ENCODE measurements at places on chromosomes 7 and 10.
A peak's percentile ranks its signal among the peaks of the same experiment; 100 is the strongest.

DNA sequence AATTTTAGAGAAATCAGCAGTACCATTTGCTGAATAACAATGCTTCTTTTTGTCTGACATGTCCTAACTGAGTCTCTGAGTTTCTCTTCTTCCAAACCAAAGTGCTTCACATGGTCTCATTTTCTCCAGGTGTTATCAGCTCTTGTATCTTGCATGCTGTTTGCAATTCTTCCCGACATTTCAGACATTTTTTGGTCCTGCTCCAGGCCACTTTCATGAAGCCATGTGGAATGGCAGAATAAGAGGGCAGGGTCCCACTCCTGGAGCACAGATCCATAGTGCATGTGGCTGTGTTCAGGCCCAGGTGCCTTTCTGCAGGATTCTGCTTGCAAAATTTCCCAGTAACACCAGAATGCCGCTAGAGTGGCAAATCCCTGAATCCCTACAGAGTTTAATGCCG, 916.2 kb downstream of the NXPH1 start:
- no peak for DNase-seq

DNA sequence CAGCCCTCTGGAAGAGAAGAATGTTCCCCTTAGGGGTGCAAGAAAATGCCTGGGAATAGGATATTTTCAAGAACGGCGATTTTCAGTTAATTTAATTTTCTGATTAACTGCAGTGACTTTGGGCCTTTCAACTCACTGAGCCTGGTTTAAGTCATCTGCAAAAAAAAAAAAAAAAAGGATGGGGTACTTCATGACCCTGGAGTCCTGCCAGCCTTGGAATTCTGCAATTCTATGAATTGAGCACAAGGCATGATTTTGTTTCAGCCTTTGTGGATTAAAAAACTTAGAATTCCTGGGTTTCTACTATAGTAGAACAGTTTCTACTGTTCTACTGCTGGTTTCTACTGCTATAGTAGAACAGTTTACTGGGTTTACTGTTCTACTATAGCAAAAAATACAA, 58.3 kb upstream of the CALD1 start:
- DNase-seq = no peak

GRCh38 chr10:55351431-55351830, 550.4 kb upstream of the PCDH15 start:
- DNase-seq = no peak

- DNase-seq = no peak
Measured at GRCh38 chr7:143043391-143043790, 8.8 kb upstream of the OR6V1 start.

DNA sequence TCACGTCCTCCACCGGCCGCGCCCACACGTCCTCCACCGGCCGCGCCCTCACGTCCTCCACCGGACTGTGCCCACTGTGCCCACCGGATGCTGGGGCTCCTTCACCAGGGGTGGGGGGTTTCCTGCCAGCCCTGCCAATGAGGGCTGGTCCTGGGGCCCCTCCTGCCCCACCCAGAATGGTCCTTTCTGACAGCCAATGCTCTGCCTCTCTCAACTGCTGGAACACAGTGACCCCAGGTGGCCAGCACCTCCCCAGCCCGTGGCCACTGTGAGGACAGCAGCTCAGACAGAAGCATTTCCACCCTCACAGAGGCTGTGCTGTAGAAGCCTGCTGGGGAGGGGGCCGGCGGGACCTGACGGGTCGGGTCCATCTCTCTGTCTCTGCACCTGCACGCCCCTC, 90.1 kb upstream of the DNAAF5 start:
- DNase-seq = peak; percentile 58

DNA sequence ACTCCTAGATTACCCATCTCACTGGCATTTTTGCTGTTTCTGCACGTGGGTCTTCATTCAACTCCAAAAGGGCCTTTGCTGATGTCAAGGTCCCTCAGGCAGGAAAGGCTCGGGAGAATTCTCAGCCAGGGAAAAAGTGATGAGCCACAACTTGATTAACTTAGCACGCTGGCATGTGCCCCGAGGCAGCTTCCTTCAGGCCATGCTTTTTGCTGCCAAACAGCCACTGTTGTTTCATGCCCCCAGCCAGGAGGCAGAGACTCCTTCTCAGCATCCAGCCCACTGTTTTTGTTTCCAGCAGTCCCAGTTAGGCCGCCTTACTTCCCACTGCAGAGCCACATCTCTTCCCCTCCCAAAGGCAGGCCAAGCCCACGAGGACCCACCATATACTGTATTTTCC, 266.5 kb upstream of the YAE1 start:
- DNase-seq = no peak

DNA sequence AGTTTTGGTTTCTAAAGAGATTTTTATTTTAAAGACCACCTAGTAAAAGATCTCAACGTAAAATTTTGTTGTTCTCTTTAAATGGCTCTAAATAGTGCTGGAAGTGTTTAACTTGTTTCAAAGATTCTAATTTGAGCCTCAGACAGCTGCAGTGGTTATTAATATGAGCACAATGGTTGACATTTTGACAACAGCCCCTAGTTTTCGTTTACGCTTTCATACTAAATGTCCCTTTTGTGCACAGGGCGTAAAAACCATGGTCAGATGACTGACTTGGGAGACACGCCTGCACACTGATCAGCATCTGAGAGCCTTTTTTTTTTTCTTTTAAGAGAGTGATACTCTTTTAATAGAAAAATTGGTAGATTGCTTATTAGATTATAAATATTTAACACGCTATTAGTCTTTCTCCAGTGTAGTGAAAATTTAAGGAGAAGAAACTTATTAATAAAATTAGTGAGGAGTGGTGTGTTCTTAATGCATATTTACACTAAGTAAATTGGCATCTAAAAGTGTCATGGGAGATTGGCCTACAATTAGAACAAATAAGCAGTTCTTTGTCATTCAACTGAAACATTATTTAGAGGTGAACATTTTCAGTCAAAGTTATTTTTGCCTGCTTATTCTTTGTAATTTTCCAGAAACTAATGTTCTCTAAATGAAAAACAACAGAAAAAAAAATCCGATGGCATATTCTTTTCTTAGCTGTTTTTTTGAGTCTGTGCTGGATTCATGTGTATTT, 182.8 kb upstream of the PHYHIPL start:
- no peak for DNase-seq

DNA sequence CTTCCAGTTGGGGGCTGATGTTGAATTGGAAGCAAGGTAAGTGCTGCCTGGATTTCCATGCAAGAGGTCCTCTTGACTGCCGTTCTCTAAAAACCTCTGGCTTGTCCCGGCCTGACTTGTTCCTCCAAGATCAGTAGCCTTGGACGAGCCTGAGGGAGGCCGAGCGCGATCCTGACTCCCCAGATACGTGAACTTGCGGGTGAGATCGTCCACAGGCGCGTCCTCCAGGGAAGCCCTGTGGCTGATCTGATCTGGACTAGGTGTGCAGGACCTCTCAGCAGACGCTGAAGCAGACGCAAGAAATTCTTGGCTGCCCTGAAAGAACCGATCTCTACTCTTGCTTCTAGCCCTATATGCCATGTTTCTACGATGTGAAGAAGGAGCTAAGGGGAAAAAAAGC, 29.7 kb downstream of the ZC3HAV1 start:
- no peak for DNase-seq

DNA sequence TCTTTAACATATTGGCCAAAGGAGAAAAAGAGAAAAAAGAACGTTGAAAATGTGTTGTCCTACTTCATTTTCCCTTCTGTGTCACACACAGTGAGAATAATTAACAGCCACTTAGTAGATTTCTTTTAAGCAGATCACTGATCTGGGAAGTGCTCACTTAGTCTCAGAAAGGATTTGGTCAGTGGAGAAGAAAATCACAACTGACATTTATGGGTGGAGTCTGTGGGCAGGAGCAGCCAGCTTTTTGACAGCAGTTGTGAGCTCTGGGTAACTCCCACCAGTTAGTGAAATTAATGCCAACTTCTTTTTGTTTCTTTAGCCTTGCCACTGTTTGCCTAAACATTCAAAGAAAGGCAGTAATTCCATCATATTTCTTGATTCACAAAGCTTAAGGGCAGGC, 49.7 kb downstream of the CDK14 start:
- DNase-seq = no peak

DNA sequence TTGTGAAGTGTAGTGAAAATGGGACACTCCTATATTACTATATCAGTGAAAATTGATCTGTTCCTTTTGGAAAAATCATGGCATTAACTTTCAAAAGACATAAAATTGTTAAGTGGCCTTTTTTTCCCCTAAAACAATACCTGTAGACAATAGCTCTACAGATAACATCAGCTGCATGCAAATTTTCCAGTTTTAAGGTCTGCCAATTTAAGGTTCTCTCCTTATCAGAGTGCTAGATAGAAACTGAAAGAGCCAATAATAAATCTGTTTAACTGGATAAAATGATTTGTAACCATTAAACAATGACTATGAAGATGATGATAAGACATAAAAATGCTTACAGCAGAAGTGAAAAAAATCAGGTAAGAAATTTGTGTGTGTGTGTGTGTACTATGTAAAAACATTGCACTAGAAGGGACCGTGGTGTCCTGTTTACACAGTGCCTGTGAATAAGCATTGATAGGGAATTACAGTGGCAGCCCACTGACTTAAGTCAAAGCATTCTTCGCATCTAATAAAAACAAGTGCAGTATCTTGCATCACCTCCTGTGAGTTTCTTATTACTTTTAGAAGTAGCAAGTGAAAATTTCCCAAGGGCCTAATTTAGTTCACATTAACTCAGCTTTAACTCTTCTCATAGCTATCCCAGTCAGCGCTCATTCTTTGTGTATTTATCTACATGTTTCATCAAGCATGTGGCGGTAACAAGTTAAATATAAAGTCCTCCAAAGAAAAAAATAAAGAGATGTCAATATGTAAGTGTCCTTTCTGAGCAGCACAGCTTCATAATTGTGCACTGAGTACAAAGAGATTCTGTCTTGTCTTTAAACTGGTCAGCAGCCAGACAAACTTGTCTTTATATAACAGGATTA, 261.9 kb downstream of the ARL4A start:
- DNase-seq = no peak

- DNase-seq = no peak
Measured at GRCh38 chr10:61302124-61302523, 151.1 kb downstream of the TMEM26 start.

DNA sequence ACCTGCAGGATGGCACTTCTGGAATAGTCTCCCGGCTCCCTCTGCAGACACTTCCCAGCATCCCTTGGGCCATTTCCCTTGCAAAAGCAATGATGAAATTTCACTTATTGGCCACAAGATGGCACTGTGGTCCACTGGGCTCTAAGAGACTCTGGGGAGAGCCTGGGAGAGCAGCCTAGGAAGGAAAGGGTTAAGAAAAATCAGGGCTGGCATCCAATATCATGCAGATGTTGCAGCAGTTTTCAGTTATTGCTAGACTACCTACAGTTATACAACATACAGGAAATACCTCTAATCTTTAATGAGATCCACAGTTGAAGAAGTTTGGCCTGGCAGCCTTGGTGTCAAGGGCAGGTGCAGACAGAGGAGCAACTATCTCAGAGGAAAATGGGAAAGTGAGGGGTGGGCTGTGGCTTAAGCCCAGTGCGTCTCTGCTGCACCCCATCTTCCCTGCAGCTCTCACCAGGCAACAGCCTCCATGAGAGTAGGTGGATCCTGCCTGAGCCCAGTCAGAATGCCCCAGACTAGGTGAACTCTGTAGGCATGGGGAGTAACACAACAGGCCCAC, 100.2 kb upstream of the PRSS58 start:
- DNase-seq = no peak

DNA sequence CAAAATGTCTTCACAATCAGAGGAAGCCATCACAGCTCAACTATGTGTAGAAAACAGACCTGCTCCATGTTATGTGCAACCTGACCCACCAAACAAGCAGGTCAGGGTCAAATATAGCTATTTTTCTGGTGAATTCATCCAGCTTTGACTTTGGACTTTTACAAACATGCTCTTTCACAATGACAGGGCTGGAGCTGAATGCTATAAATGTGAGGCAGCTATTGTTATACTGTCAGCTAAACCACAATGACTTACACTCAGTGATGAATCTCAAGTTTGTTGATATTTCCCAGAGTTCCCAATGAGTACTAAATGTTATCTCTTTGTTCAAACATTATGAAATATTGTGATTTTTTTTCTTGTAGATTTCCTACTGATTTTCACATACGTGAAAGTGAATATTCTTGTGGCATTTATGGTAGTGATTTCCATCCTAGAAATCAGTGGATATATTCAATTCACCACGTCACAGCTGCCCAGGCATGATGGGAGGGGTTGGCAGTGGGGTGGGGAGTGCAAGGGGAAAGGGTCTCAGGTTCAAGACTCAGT, 2.5 kb upstream of the ITIH2 start:
- no peak for DNase-seq

DNA sequence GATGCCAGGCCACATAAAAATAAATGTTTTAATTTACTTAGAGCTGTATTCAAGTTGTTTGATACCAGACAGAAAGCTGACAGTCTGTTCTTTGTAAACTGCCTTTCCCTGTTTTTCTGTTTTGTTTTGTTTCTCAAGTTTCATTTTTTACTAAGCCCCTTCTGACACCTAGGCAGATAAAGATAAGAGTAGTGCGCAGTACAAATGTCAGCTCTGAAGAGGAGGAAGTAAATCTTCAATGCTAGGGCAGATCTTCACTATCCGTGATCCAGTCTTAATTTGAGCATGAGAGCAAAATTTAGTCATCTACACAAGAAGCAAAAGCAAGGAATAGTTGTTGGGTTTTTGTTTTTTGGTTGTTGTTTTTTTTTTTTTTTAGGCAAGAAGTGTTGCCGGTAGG, 27.3 kb downstream of the MTURN start:
- no peak for DNase-seq

DNA sequence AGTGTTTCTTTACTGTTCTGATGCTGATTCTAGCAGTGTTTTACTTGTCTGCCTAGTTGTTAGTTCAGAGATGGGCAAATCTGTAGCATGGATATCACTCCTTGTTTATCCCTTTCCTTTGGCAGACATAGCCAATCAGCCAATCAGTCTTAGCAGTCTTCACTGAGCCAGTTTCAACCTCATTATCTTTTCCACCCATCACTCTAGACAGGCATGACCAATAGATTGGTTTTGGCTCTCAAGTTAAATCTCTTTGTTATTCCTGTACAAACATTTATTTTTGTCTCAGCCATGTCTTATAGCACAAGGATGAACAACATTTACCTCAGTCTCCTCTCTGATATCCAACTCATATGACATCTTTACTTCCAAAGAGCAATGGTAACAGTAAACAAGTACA, 109.5 kb downstream of the PRKG1 start:
- no peak for DNase-seq

- no peak for DNase-seq
Measured at GRCh38 chr7:113918946-113919345, at the start of gene PPP1R3A. Gene PPP1R3A, minus strand, starts transcription at chr7:113919009. Its CDS starts 13 bp downstream, at chr7:113918996.

- no peak for DNase-seq
Measured at GRCh38 chr10:36496758-36497157, 628.6 kb upstream of the ANKRD30A start.
